ENCODE measurements at places on chromosomes 1 and 21.

GRCh38 chr1:13535227-13535626, 21.4 kb upstream of the LRRC38 start:
- no peak for DNase-seq

DNA sequence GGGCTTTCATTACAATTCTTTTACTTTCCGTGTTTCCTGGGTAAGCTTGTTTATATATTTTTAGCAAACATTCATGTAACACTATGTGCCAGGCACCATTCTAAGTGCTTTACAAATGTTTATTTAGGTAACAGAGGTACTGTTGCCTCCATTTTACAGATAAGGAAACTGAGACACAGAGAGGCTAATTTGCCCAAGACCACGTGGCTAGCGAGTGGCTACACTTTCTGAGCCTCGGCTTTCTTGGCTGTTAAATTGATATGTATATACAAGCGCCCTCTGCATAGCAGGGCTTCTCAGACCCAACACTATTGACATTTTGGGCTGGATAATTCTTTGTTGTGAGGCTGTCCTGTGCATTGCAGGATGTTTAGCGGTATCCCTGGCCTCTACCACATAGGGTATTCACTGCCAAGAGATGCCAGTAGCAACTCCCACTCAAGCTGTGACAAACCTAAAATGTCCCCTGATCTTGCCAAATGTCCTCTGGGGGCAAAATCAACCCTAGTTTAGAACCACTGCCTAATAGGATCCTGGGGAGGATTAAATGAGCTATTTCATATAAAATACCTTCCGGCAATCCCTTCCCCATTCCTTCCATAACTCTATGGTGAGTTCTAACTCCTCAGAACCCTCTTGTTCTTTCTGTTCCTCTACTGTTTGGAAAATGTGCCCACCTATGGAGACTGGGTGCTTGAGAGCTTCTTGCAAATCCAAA, 17.2 kb upstream of the ID3 start:
- DNase-seq = no peak

- DNase-seq = no peak
Measured at GRCh38 chr1:110218739-110219138, 8.6 kb downstream of the KCNC4 start.

- DNase-seq = no peak
Measured at GRCh38 chr1:109500941-109501381, 7.1 kb downstream of the CYB561D1 start.

GRCh38 chr1:96651517-96651916, 70.1 kb upstream of the PTBP2 start:
- DNase-seq = peak; percentile 64

DNA sequence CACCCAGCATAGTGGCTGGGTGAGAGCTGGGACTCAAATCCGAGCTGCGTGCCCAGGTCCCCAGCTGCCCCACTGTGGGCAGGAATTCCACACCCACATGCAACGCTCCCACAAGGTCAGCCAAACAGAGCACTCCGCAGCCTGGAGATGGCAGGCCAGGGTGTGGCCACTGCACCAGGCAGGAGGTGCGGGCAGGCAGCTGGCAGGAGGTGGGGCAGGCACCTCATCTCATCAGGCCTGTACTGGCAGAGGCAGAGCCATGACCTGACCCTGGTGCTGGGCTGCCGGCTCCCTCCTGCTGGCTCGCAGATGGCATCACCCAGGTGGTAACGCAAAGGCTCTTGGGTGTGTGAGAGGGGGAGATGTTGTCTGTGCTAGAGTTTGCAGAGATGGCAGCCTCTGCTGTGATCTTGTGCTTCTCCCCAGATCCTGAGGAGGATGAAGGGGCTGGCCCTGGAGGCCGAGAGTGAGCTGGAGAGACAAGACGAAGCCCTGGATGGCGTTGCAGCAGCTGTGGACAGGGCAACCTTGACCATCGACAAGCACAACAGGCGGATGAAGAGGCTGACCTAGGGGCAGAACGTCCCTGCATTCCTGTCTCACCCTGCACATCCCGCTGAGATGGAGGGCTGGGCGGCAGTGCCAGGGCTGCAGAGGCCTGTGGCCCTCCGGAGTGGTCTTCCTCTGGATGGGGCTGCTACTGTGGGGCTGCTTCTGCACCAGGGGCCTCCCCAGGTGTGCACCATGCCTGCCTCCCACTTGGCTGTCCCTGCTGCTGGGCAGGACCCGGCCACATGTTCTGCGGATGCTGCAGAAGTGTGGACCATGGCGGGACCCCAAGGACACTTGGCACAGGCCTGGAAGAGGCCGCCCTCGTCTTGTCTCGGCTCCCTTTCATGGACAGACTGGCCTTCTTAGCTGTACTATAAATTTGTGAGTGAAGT, 35.1 kb upstream of the PRSS38 start:
- peak; percentile 63 for DNase-seq

DNA sequence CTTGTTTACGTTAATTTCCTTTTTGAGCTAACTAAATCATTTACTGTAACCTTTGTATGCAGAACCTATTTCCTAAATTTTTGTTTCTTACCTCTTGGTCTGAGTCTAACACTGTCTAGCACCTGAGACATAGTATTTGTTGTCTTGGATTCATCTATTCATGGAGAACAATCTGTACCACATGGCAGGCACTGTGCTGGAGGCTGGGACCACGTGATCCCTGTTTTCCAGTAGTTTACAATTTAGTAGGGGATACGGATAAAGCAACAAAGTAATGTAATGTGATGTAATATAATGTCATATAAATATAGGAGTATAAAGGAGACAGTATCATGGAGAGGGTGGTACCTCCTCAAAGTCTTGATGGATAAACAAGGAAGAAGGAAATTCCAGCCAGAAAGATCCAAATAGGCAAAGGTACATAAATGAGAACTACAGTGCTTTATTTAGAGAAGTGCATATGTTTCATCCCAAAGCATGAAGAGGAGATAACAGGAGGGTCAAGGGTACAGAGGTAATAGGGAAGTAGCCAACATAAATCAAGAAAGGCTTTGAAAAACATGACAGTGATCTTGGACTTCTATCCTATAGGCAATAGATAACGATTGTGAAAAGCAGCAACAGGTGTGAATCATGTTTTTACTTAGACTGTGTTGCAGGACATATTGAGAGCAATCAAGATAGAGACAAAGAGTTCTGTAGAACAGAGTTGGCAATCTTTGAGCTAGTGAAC, 25.9 kb upstream of the CLCA4 start:
- DNase-seq = no peak

DNA sequence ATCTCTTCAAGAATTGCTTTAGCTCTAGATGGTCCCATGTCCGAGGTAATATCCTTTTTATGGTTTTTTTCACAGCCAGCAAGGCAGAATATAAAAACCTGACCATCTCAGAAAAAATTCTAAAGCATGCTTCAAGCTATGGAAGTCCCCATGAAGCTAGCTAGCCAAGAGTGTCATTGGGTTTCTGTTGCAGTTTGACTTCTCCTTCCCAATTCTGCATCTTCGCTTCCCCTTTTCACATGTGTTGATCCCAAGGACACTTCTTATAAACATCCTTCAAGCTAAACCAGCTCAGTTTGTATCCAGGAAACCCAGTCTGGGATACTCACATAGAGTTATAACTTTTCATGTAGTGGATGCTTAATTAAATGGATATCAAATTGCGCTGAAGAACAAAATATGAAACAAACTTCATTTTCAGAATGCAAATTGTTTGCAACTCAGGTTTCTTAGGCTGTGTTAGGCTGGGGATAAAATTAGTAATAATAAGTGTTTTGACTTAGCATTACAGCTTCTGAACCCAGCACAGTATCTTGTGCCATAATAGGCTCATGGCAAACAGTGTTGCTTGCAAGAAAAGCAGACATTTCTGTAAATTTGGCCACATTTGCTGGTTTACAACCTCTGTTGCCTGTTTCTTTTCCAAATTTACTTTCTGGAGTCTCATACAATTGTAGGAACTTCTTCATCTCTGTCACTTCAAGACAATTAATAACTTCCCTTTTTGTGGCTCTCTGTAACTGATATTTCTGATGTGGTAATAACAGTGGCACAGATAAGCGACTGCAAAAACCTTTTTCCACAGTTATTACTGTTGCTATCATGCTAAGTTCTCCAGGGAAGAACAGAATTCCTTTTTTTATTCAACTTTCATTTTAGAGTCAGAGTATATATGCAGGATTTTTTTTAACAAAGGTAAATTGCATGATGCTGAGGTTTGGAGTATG, 53.2 kb downstream of the NCAM2 start:
- DNase-seq = no peak

DNA sequence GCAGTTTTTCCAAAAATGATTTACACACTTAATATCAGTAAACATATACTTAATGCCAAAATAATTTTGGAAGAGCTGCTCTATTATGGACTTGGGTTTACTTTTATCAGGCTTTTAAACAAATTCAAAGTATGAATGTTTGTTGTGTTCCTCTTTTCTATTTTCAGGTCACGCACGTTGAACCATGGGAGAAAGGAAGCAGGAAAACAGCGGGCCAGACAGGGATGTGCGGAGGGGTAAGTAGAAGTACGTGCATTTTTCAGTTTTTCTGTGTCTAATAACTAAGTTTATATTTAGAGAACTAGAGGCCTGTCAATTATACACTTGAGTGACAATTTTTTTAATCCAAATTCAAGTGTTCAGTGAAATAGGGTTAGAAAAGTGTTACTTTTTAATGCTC, 3.4 kb downstream of the PRPF38B start:
- DNase-seq = no peak

GRCh38 chr1:50631161-50631560, 207.9 kb upstream of the DMRTA2 start:
- DNase-seq = no peak

DNA sequence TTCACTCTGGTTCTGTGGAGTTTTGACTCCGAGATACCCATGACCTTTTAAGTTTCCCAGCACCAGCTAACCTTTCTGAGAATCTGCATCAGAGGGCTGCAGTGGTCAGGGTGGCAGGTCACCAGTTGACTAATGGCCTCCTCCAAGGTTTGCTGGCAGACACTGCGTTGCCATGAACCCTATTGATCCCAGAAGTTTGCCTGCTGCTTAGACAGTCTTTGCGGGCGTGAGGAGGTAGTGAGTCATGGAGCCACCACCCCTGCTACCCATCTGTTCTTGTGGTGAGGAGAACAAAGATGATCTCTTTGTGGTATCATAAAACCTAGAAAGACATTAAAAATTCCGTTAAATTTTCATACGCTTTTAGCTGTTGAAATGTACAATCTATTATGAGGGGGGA, 180.4 kb downstream of the FGGY start:
- DNase-seq = no peak

DNA sequence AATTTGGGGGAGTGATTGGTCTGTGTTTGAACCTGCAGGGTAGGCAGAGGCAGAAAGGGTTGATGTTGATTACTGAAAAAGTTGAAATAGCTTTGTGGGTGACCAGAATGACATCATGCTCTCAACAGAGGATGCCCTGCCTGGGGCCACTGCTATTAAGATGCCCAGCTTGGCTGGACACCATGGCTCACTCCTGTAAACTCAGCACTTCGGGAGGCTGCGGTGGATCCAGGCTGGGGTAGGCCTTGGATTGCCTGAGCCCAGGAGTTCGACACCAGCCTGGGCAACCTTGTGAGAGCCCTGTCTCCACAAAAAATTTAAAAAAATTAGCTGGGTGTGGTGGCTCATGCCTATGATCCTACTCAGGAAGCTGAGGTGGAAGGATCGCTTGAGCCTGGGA, 42.8 kb upstream of the CACNA1E start:
- no peak for DNase-seq

DNA sequence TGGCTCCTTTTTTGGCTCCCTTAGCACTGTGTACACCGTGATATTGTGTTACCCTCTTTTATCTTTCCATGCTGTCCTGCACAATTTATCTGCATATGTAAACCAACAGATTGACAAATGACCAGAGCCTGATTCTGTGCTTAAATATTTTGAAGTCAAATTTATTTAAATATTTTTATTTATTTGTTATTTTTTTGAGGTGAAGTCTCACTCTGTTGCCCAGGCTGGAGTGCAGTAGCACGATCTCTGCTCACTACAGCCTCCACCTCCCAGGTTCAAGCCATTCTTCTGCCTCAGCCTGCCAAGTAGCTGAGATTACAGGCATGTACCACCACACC, 12.8 kb downstream of the PMF1 start:
- no peak for DNase-seq

GRCh38 chr1:220783453-220783852, 3.3 kb upstream of the MTARC1 start:
- no peak for DNase-seq

- DNase-seq = no peak
Measured at GRCh38 chr1:1397839-1398523, 1.2 kb downstream of the CCNL2 start.

DNA sequence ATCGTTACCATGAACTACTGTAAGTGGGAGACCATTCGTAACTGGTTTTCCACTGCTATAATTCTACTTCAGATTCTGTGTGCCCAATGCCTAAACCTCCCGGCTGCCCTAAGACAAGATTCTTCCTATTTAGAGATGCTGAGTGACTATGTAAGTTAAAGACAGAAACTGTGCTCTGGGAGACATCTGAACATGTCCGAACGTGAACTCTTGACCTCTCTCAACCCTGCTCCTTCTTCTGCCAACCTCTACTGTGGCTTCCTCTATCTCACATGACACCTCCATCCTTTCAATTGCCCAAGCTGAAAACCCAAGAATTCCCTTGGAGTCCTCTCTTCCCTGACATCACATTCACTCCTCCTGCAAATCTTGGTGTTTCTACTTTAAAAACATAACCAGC, 182.9 kb downstream of the AKT3 start:
- no peak for DNase-seq

DNA sequence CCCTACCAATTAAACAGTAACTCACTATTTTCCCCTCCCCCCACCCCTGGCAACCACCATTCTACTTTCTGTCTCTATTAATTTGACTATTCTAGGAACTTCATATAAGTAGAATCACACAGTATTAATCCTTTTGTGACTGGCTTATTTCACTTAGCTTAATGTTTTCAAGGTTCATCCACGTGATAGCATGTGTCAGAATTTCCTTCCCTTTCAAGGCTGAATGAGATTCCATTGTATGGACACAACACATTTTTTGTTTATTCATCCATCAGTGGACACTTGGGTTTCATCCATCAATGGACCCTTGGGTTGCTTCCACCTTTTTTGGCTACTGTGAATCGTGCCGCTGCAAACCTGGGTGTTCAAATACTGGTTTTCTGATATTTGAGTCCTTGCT, 41.7 kb downstream of the EIF2D start:
- no peak for DNase-seq

GRCh38 chr1:31183927-31184554, 55.6 kb downstream of the NKAIN1 start:
- DNase-seq = peak; percentile 46

- no peak for DNase-seq
Measured at GRCh38 chr1:212471891-212472675, 39.4 kb downstream of the NENF start.

GRCh38 chr1:19036041-19036812, 79.8 kb upstream of the IFFO2 start:
- no peak for DNase-seq

DNA sequence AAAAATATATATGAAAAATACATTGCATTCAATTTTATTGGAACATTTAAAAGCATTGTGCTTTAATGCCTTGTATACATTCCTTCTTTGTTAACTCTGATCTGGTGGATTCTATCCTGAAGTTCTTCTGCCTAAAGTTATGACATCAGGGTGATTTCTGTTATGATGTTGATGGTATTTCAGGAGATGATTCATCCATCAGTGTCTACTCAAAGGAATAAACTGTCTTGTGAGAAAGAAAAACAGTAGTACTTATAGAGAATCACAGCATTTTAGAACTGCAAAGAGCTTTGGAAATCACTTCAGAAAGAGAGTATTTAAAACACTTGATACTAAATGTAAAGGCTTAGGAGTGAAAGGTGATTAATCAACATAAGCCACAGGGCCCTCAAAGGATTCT, 155.7 kb downstream of the PTPRC start:
- DNase-seq = no peak

GRCh38 chr1:62901650-62902049, 117.7 kb downstream of the ATG4C start:
- DNase-seq = no peak
